ENCODE measurements at places on chromosomes 7 and 10.

GRCh38 chr7:100090527-100091410, 2.0 kb downstream of the COPS6 start:
- no peak for DNase-seq

DNA sequence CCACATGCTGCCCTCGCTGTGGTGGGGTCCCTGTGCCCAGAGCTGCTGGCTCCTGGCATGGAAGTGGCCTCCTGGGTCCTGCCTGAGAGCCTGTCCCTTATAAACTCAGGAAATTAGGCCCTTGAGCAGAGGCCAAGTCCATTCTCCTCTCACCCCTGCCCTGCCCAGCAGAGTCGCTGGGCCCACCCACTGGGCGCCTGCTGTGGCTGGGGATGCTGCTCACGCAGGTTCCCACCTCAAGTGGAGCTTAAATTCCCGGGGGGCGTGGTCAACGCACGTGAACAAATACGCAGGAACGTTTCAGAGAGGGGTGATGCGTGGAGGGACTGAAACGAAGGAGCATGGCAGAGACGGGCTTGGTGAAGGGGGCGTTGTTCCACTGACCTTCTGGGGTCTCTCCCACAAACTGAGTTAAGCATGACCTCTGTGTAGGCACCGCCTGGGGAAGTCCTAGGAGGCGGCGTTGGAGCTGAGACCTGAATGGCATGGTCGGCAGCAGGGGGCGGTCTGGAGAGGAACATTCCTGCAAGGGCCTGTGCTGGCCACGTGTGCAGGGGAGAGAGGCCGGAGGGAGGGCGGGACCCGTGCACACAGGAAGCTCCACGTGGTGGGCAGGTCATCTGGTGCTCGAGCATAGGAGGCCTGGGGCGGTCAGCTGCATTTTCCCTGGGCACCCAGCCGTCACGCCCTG, 27.9 kb downstream of the FAM20C start:
- no peak for DNase-seq

DNA sequence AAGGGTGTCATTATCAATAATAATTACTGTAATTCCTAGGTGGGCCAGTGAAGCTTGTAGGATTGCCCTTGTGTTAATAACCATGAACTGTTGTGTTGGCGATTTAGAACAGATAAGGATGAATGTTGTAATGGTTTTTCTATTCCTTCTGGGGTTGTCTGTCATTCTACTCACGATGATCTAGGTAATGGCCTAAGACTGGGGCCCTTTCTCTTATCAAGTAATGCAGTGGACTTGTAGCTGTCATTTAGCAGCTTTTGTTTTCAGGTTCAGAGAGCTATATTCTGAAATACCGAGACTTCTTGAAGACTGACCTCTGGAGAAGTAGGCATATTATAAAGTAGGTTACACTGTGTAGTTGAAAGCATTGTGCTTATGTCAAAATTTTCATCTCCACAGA, 110.2 kb downstream of the TAF3 start:
- DNase-seq = no peak

DNA sequence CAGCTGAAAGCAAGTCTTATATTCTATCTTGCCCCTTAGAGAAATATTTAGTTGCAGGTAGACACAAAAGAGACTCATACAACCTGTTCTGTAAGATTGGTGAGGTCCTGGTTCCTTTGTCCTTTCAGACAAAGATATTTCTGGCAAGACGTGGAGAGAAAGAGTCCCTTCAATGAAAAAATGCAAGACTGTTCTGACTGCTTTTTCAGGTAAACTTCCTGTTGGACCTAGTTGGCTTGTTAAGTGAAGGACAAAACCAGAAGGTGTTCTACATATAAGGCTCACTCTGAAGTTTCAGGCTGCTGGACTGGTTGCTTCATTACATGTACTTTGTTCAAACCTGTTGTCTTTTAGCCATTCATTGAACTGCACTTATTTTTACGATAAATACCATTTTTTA, 119.0 kb upstream of the PTPRZ1 start:
- no peak for DNase-seq

DNA sequence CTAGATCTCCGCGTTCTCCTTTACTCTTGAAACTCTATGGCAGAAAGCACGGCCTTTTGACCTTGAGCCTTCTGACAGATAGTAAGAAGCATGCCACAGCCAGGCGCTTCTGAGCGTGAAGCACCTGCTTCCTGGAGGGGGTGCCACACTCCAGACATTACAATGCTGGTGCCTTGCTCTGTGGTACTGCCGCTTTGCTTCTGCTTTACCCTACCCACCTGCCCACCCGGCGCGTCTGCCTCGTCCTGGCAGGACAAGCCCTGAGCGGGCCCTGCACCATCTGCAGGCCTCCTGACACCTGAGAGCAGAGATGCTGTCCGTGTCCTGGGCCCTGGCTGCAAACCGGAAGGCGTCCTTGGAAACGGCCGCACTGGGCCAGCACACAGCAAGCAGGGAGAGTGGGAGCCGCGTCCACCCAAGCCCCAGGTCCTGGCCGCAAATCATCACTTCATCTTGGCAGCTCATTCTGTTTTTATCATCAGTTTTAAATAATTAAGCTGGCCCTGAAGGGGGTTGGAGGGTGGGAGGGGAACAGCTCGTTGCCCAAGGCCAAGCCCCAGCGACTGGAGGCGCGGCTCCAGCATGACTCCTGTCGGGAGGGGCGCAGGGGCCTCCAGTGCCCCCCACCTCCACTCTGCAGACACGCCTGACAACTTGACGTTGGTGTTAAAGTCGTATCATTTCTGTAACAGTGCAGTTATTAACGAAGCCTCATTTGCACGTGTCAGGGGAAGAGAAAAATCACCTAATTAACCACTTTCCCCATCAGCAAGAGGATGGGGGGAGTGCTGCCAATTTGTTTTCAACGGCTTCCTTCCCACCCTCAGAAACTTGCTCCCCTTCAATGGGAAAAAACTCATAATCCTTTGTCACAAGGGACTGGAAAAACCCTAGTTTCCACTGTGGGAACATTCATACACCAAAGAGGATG, 132.2 kb downstream of the MAD1L1 start:
- DNase-seq = peak; percentile 7

DNA sequence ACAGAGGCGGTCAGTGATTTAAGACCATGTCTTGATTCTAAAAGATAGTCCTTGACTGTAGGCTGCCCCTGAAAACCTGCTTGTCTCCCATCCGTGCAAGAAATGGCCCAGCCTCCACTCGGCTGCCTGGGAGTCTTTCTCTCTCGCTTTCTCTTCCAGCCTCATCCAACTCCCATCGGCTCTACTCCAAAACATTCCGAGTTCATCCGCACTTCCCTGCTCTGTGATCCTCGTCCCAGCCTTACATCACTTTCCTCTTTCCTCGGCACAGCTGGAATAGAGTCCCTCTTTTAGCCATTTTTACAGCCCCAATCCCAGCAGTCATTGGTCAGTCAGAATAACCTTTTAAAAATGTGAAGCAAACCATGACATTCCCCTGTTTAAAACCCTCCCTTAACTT, 135.1 kb downstream of the TAX1BP1 start:
- DNase-seq = no peak

DNA sequence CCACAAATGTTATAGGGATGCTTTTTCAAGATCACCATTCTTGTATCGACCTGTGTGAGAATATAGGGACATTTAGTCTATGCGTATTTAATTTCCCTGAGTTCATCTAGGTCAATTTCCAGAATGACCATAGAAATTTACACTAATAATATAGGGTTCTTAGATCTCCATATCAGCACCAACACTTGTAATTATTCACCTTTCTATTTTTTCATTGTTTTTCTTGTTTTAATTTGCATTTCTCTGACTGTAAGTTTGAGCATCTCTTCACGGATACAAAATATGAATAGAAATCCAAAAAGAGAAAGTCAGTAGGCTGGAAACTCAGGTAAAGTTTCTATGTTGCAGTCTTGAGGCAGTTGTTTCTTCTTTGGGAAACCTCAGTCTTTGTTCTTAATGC, 134.8 kb downstream of the CREB5 start:
- no peak for DNase-seq

DNA sequence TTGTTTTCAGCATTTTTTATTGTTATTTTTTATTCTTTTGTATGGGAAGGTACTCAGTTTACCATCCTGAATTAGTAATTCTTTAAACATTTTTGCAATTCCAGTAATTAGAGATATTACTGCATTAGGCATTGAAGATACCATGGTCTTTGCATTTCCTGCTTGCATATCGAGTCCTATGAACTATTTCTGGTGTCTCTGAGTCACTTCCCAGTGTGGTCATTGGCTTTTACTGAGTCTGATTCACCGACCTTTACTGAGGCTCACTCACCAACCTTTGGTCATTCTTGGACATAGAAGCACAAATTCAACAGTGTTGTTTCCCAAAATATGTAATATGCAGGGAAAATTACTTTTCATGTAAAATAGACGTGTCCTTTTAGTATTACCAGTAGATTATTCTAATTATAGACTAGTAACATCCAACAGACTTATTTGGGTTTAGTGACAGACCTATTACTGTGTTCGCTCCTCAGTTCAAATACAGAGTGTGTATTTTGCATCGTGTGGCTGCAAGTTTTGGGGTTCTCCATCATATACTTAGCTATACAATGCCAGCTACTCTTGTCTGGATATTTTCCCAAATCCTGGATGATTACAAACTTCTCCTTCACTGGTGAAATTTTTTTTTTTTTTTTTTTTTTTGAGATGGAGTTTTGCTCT, 180.7 kb upstream of the PRSS1 start:
- DNase-seq = peak; percentile 37

GRCh38 chr7:139699640-139700504, 77.9 kb downstream of the HIPK2 start:
- no peak for DNase-seq

- DNase-seq = no peak
Observed at GRCh38 chr10:9294865-9295264, 1240.4 kb downstream of the GATA3 start.

- no peak for DNase-seq
Observed at GRCh38 chr10:123804716-123805115, 86.9 kb downstream of the CPXM2 start.

GRCh38 chr10:79322616-79323543, 24.4 kb upstream of the PPIF start:
- peak; percentile 100 for DNase-seq

GRCh38 chr7:123845823-123846216, 851 bp downstream of the HYAL4 start:
- DNase-seq = no peak

DNA sequence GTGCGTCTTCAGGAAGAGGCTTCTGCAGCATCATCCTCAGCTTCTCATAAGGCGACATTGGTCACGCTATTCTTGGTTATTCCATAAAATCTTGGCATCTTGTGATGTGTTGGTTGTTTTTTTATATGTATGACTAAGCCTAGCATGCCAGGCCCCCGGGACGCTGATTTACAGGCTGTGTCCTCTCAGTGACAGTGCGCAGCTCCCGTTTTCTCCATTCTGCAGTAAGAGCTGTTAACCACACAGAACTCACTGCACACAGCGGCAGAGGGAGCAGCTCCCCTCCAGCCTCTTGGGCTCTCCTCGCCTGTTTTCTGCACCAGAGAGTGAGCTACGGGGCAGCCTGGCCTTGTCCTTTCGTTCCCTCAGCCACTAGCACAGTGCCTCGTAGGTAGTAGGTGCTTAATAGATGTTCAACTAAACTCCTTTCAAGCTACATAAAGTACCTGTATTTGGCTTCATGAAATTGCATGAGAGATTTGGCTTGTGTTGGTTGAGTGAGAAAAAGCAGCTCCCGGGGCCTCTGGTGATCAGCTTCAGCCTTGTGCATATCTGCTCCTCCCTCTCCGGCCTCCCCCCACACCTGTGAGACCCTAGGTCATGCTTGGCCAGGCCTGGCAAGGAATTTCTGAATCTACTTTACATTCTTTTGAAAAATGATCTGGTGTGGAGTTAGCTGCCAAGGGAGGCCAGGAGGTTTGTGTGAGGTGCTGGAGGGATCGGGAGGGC, 116.2 kb downstream of the WDR37 start:
- DNase-seq = no peak

GRCh38 chr10:124236816-124237215, 143.4 kb upstream of the CHST15 start:
- no peak for DNase-seq

DNA sequence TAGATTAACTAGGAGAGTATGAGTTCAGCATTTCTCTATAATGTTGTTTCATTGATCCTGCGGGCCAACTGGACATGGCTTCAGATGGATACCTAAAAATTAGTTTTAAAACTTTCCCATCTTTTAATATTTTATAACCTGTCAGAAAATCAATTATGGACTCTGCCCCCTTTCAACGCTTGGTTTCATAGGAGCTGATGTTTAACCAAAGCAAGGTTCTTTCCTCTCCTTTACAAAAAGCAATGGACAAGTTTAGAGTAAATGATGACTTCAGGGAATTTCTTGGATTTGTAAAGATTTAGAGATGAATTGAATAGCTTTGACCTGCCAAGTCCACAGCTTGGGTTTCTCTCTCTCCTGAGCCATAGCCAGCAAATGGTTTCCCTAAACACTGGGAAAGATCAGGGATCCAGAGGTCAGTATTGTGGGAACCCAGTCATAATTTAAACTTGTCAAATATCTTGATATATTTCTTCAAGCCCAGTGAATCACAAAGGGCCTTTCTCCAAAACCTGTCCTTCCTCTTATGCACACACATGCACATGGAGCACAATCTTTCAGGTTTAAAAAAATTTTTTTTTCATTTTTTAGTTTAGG, 177.1 kb downstream of the EVX1 start:
- no peak for DNase-seq

- DNase-seq = no peak
Observed at GRCh38 chr10:101403161-101403560, 49.2 kb downstream of the BTRC start.

Measured in Kasumi-1 (cell line).